ENCODE measurements at places on chromosomes 5 and 9.

GRCh38 chr9:82560457-82560904 is 502.5 kb downstream of the RASEF start:
- no peak for DNase-seq

DNA sequence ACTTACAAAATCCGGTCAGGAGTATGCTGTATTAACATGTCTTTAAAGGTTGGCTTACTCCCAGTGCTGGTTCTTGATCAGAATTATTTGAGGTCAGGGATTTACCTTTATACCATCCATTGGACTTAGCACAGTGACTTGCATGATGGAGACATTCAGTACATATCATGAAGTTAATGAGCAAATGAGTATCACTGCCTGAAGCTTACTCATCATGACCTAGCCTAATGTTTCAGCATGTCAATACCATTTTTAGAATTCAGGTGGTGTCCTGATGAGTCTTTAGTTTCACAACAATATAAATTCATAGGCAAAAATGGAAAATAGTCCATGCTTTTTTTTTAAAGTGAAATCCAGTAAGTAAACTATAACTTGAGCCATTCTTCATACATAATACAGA is 226.0 kb upstream of the C9orf72 start:
- DNase-seq, result no peak

GRCh38 chr9:32886021-32886420 is 102.7 kb downstream of the TMEM215 start:
- DNase-seq, result no peak

DNA sequence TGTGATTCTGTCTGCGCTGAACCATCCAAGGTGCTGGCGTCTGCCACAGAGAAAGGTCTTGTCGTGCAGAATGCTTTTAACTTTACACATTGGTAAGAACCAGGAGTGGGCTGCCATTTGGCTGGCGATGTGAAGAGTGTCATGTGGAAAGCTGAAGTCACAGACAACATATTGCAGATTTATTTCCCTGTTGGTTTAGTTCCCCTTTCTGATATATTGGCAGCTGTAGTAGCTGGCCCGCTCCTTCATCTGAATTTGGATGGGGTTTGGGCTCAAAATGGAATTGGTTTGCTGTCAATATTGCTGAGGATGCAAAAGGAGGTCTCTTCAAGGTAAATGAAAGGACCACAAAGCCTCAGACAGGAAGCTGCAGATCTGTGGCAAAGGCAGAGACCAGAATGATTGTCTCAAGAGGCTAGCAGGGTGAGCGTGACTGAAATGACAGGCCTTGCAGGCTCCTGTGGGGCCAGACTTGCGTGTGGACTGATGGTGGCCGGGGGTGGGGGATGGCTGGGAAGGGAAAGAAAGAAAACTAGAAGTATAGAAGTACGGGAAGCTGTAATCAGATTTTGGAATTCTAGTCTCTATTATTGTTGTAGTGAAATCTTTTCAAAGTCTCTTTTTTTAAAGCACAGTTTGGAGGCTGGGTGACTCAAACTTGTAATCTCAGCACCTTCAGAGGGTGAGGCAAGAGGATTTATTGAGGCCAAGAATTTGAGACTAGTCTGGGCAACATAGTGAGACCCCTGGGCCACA is 25.1 kb upstream of the CD180 start:
- DNase-seq, result no peak

- no peak for DNase-seq
Measured at GRCh38 chr5:39172593-39172992, 46.8 kb downstream of the FYB1 start.

DNA sequence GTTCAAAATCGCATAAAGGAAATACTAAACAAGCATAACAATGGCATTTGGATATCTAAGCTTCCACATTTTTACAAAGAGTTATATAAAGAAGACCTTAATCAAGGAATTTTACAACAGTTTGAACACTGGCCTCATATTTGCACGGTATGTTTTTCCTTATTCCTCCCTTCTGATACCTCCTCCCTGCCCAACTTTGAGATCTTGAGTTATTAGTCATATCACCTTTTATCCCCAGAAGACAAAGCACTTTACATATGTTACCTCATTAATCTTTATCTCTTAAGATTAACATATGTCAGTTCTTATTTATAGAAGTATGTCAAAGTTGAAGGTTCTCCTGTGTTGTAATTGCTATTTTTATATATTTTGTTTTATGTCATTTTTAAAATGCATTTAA is 29.8 kb downstream of the TDRD7 start:
- DNase-seq, result no peak

DNA sequence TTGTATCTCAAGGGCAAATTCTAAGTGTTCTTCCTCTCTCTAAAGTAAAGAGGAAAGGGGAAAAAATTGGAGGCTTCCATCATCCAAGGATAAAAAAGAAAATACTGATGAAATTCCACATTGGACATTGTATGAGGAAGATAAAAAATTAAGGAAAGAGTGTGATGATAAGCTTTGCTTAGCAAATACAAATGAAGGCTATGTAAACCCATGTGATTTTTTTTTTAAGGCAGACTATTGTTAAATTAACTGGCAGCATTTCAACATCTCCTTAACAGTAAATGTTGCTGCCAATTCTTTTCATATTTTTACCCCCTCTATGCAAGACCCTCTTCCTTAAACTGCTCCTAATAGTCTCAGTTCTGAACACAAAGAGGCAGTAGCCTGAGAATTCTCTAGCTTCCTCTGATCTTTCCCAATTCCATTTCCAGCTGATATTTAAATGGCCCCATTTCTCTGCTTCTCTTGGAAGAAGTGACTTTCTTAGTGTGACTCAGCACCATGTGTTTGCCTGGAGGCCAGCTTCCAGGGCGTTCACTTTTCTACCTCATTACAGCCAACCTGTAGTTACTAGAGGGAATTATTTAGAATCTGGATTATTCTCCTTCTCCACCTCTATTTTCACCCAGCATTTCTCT is 159.7 kb downstream of the TLE1 start:
- DNase-seq, result no peak

- DNase-seq, result no peak
Measured at GRCh38 chr5:149089796-149090195, 26.9 kb upstream of the SH3TC2 start.

DNA sequence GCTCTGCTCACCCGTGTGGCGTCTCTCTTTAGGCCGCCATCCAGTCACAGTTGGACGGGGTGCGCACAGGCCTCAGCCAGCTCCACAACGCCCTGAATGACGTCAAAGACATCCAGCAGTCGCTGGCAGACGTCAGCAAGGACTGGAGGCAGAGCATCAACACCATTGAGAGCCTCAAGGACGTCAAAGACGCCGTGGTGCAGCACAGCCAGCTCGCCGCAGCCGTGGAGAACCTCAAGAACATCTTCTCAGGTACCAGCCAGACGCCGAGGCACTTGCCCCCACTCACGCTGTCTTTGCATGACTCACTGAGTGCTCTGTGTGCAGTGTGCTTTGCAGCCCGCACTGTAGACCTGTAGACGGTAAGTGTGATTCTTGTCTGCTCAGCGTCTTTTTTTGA is 4.5 kb downstream of the EXOC3 start:
- no peak for DNase-seq

Data from cerebellar nuclear complex (tissue), 1 donor.